Activated CD4-positive, alpha-beta T cell treated with anti-CD3 and anti-CD28 coated beads, Interleukin-2, amount 50 U/mL, for 4 hours (primary cell): ENCODE measurements at places on chromosomes 4 and X.

DNA sequence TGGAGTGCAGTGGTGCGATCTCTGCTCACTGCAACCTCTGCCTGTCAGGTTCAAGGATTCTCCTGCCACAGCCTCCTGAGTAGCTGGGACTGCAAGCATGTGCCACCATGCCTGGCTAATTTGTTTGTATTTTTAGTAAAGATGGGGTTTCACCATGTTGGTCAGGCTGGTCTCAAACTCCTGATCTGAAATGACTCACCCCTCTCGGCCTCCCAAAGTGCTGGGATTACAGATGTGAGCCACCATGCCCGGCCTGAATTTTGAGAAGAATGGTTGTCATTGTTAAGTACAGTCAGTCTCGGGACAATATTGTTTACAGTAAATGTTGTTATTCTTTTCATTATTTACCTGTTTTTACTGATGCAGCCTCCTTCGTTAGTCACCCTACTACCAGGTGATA lies 1226.2 kb upstream of the TENM3 start:
- no peak for DNase-seq

- no peak for DNase-seq
These were observed 355.2 kb upstream of the CXorf51B start for GRCh38 chrX:146454363-146454762.

GRCh38 chr4:113759696-113760093 lies 1.8 kb downstream of the CAMK2D start:
- no peak for DNase-seq

- DNase-seq: no peak
These were observed 526.3 kb upstream of the FAM241A start for GRCh38 chr4:111618908-111619307.

DNA sequence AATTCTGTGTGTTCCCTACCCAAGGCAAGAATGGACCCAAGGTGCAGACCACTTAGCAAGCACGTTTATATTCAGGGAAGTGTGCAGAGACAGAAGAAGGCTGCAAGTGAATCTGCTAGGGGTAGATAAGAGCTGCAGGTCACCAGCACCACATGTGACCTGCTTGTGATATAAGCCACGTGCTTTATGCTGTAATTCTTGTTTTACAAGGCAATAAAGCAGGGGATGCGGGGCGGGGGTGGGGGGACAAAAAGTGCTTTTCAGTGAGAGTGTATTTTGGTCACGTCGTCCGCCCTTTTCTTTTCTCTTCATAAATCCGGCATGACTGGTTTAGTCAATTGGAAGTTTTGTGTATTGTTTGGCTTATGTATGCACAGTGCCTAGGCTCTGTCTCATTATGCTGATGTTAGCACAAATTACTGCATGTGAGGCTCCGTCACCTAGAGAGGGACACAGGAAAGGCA lies 192.7 kb downstream of the RBMX2 start:
- DNase-seq: no peak

GRCh38 chrX:662126-662525 lies 31.5 kb downstream of the SHOX start:
- DNase-seq: no peak

DNA sequence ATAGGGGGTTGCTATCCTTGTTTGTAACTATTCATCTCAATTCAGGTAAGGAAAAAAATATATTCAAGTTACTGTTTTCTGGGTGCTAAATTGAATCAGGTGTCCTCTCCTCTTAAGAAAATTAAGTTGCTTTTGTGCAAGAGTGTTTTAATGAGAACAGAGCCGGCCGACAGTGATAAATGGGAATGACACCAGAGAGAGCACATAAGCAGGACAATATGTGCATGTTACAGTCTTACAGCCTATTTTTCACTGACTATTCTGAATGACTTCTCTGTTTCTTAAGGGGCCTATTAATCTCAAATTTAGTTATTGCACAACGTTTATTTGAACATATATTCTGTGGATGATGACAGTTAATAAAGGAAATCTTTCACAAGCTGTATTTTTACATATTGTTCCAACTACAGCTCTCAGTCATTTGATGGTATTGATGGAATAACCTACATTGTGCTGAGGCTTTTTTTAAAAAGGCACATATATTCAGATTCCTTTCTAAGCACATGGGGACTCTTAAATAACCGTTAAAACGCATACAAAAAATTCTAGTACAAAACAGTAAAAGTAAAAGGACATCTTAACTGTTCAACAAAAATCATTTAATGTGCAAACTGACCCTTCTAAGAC lies 68.4 kb downstream of the SLC10A7 start:
- DNase-seq: no peak
